K562 (cell line): ENCODE measurements at places on chromosomes 1 and 21. TPM values are rescaled to one million over a fixed set of nuclear protein-coding genes. Genes with fewer than 3 reads are reported as not detected.
A peak's percentile ranks its signal among the peaks of the same experiment; 100 is the strongest.

- DNase-seq, result no peak
These were observed 122.1 kb downstream of the NUF2 start for GRCh38 chr1:163443863-163444262.

The FCN3 gene
- total RNA-seq, result 0.31 and 0.49 TPM in 2 replicates

The NBPF1 gene
- total RNA-seq, result 31.4 and 33.6 TPM in 2 replicates

DNA sequence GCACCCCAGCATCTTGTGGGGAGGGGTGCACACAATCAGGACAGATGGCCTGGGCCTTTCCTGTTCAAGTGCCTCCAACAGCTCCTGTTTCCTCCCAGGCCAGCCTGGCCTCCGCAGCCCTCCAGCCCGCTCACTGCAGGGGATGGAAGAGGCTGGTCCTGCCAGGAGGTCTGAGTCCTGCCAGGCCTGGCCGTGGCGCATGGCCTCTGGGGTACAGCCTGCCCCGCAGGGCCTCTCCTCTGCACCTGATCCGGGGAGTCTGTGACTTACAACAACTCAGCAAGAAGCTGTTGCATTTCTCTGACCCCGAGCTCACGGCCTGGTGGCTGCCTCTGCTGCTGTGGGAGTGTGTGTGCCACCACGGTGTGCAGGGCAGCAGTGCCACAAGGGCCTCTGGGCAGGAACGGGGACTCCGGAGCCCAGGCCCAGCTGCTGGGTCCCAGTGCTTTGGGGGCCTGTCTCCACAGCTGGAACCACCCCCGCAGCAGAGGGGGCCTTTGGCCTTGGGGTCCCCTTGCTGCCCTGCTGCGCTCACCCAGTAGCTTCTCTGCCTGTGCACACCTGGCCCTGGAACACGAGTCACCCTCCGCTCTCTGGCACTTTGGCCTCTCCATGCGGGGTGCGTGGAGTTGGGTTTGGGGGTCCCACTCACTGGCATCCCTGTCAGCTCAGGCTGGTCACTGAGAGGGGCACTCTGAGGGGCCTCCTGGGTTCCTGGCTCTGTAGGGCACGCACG, 17.4 kb upstream of the LRRC3 start:
- DNase-seq, result no peak

DNA sequence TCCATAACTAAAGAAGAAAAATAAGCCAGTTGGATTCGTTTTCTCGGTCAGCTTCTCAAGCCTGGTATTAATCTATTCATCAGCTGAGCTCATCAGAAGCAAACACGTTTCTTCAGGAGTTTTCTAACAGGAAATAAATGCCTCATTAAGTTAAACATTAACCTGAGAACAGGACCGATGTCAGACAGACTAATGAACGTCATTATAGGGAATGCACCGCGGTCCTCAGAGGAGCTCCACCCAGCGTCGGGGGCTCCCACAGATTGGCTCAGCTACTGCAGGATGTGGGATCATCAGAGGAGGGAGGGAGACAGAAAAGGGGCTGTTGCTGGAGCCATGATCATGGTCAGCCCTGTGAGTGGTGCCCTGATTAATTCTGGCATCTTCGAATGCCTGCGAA, 615.4 kb downstream of the PTPRU start:
- DNase-seq, result no peak

DNA sequence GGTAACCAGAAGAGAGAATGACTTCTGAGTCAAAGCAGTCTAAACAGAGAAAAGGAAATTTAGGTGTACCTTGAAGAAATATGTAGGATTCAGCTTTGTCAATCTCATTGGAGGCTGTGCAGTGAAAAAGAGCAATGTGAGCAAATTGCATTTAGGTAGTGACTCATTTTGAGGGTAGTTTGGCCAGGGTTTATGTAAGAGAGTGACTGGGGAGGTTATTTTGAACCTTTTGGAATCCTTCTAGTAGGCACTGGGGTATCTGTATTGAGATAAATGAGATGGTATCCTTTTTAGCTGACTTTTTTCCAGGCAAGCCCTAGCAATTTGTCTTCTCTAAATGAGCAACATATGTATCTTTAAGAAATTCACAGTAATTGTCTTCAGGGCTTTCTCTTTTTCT, 95.9 kb downstream of the DISP1 start:
- DNase-seq, result no peak

DNA sequence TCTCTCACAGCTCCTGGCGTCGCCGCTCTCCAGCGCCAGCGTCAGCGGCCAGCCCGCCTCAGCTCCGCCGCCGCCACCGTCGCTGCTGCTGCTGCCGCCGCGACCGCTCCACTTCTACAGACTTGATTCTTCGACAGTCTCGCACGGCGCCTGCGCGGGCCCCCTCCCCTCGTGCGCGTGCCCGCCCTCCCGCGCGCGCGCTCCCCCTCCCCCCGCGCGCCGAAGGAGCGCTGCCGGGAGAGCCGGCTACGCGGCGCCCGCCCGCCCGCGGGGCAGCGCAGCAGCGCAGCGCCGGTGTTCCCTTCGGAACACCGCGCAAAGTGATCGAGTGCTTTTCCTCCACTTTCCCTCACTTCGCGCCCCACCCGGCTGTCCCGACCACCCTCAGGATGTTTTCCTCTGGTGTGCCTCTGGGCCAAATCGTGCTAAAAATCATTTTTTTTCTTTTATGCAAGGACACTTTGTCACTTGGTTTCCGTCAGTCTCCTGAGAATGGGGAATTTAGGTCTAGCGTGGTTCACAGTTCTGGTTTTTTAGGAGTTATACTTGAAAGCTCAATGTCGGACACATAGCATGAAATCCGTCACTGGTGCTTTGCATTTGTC, at the start of gene IRF2BP2:
TSS of gene IRF2BP2 (minus strand) at position 118 of the 605 bp plus-strand sequence. CDS start 684 bp downstream, outside the sequence.
- DNase-seq, result peak; percentile 98

GRCh38 chr21:37828556-37828955, 87.7 kb downstream of the KCNJ6 start:
- no peak for DNase-seq

- no peak for DNase-seq
These were observed 19.1 kb downstream of the AGL start for GRCh38 chr1:99869304-99869703.

DNA sequence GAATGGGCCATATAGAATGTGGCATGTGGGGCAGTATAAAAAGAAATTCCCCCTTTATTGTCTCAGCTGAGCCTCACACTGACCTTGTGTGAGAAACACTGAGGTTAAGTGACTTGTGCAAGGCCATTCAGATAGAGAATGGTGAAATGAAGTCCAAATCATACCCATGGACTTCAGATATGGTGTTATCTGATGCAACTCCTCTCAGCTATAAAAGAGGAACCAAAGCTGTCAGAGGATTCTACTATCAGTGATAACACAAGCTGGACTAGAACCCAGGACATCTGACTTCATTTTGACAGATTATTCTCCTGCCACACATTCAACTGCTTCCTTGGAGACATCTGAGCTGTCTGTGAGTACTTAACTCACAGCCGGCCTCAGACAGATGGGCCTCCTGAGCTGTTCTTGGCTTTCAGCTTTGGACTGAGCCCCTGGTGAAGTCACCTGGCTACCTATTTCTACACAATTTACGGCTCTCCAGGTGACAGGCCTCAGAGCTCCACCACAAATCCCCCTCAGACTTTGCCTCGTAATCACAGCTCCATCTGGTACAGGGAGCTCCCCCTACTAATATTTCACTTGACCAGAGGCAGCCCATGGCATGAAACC, 104.6 kb downstream of the PLXNA2 start:
- no peak for DNase-seq

GRCh38 chr1:219051547-219051946, 122.1 kb upstream of the LYPLAL1 start:
- DNase-seq, result no peak
